Adrenal gland (tissue), 19 donors: ENCODE measurements at places on chromosomes 11 and 22.
A peak's percentile ranks its signal among the peaks of the same experiment; 100 is the strongest.

DNA sequence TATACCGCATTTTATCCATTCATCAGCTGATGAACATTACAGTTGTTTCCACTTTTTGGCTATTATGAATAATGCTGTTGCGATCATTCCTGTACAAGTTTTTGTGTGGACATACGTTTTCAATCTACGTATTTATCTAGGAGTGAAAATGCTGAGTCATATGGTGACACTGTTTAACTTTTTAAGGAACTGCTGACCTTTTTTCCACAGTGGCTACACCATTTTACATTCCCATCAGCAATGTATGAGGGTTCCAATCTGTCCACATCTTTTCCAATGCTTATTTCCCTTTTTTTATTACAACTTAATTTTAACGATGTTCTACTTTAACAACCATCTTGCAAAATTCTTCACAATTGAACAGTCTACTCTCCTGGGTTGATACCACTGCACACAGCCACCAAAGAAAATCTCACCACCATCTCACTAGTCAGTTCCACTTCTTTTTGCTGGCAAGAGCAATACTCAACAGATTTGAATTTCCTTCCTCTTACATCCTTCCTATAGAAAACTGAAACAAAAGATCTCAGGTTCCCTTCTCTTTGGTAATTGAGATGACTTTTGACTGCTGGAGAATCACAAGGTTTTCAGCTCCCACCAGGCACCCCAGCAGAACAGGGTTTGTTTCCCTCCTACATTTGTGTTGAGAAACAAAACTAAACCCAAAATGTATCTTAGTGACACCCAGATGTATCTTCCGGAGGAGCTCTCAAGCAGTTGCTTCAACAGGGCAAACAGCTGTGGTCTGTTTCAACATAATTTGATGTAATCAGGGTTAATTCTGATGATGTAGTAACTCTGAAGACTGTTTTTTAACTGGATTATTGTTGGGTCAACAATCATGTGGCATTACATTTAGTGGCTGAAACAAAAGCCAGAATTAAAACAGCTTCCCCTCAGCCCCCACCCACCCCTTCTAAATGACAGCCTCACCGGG, 7.0 kb upstream of the GAB2 start:
- no peak for DNase-seq

DNA sequence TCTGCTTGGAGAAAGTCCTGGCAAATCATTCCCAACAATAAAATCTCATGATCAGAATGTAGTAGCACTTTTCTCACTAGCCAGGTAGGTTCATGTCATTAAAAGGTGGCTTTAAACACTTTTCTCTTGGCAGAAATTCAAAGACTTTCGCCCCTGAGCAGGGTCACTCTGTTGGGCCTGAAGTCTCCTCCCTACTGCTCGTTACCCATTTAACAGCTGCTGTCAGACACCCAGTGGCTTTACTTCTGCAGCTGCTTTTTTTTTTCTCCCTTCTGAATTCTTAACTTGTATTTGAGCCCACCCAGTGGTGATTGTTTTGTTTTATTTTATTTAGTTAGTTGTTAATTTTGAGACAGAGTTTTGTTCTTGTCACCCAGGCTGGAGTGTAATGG, 25.0 kb downstream of the ARHGAP8 start:
- no peak for DNase-seq

- peak; percentile 58 for DNase-seq
Observed at GRCh38 chr11:85682330-85683305, 3.4 kb downstream of the CCDC89 start.

- DNase-seq, result no peak
Observed at GRCh38 chr22:19056951-19057401, 65.2 kb downstream of the DGCR2 start.

DNA sequence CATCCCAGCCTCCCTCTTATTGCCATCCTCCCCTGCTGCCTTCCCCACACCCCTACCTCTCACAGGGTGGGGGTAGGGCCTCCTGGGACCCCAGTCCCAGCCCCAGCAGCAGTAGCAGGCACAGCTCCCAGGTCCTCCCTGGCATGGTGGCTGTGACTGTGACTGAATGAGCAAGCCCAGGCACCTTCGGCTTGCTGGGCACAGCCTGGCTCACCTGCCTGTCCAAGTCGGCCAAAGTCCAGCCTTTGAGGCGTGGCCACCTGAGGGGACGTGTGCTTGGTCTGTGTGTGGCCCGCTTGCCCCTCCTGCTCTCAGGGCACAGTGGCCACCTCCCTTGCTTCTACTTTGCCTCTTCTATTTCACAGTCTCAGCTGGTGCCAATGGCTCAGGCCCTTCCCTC, at the start of gene TREH:
Gene TREH (minus strand): TSS at position 168 of the 400 bp plus-strand sequence. CDS start 23 bp downstream, at position 145.
- DNase-seq, result no peak

GRCh38 chr11:38543311-38543710, 1945.3 kb upstream of the RAG2 start:
- DNase-seq, result no peak

- DNase-seq, result no peak
Observed at GRCh38 chr11:112315861-112316739, 55.4 kb upstream of the PLET1 start.

DNA sequence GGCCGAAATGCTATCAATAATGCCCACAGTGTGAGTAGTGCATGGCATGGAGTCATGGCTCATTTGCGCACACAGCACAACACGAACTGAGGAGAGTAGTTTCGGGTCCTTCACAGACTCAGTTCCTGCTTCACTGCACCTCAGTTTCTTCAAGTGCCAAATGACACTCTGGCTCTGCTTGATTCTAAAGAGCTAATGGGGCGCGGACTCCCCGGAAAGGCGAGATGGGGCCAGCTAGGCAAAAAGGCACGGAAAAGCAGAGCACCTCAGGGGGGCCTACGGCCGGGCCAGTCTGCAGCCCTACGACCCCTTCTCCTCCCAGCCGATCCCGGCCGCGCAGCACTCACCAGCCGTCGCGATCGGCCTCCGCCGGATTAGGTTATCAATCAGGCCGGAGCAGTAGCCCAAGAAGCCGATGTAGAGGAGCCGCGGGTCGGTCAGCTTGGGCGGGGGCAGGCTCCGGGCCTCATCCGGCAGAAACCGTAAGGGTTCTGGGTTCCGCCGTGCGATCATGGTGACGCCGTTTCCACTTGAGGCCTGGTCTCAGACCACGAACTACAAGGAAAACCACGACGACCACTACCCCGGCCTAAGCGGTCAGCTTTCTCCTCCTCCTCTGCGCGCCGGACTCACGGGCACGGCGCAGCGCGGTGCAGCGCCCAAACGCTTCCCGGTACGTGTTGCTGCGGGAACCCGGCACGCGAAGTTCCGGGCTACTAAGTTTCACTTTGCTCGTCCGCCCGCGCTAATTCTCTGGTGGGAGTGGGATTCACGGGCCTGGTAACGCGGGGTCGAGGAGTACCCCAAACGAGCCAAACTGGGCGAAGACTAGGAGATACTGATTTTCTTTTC, at the start of gene NDUFC2:
Gene NDUFC2 (minus strand): TSS at position 631 of the 852 bp plus-strand sequence. CDS start 118 bp downstream, at position 513.
- peak; percentile 84 for DNase-seq

DNA sequence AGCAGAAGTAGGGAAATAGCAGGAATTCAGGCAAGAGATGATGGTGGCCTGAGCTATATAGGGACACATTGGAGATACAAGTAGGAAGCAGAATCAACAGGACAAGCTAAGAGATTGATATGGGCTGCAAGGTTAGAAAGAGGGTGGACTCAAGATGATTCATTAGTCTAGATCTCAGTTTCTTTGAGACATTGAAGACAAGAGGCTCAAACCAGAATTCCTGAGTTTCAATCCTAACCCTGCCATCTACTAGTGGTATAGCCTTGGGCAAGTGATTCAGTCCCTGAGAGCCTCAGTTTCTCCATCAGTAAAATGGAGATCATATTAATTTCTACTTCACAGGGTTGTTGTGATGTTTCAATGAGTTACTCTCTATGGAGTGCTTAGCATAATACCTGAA, 53.1 kb upstream of the NAV2 start:
- DNase-seq, result no peak

GRCh38 chr11:23509023-23509422, 648.7 kb upstream of the CCDC179 start:
- no peak for DNase-seq

- DNase-seq, result no peak
Observed at GRCh38 chr11:72653649-72654048, 20.6 kb downstream of the PDE2A start.

DNA sequence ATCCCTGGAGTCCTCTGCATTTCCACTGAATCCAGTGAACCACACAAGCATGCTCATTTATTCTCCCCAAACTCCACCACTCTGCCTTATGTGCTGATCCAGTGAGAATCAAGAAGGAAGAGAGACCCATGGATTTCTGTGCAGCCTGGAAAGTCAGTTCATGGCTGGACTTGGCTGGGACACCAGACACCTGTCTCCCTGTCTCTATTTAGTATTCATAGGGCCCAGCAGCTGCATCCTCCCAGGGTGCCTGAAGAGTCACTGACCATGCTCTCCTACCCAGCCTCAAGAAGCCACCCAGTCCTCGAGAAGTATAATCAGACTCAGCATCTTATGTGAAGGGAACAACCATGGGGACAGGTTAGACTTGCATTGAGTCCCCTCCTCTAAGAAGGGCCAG, 83.2 kb downstream of the ZNF280B start:
- DNase-seq, result no peak

GRCh38 chr11:45145379-45146071, 914 bp upstream of the PRDM11 start:
- peak; percentile 57 for DNase-seq

GRCh38 chr22:22833059-22833458, 54.6 kb upstream of the IGLL5 start:
- no peak for DNase-seq

- DNase-seq, result no peak
Observed at GRCh38 chr11:111910676-111911562, 651 bp downstream of the CRYAB start.

DNA sequence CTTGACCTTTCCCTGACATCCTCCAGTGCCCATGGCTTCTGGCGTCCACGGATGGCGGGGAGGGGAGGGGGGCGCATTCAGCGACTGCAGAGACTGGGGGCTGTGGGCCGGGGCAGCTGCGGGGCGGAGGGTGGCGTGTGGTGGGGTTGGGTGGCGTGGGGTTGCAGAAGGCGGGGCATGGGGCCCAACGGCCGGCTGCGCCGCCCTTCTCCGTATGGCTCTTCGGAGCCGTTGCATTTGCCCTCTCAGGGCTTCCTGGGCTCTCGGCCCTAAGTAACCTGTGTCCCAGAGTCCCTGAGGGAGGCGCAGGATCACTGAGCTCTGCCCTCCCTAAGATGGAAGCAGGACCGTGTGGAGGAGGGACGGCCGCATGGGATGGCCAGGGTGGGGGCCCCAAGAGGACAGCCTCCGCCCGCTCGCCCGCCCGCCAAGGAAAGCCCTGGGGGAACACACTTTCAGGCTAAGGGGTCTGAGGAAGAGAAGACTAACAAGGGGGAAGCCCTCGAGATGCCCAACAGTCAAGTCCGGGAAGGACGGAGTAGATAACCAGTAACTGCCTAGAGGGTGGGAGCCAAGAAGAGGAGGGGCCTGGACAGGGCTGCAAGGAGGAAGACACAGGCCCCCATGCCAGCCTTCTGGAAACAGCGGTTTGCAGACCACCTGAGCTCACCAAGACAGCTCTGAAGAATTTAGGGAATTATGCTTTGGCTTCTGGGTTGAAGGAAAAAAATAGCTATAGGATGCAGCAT, 9.2 kb upstream of the AIFM3 start:
- no peak for DNase-seq

DNA sequence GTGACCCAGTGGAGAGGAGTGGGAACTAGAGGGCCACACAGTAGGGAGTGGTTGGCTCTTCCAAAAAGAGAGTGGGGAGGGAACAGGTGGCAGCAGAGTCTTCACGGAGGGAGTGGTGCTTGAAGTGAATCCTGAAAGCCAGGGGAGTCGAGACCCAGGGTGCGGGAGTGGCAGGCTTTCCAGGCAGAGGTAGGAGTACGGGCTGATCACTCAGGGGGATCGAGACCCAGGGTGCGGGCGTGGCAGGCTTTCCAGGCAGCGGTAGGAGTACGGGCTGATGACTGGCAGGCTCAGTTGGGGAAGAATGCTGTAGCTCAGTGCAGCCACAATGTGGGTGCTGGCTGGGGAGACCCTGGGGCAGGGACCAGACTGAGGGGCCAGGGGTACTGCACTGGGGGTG, 148.2 kb downstream of the TBC1D22A start:
- no peak for DNase-seq

DNA sequence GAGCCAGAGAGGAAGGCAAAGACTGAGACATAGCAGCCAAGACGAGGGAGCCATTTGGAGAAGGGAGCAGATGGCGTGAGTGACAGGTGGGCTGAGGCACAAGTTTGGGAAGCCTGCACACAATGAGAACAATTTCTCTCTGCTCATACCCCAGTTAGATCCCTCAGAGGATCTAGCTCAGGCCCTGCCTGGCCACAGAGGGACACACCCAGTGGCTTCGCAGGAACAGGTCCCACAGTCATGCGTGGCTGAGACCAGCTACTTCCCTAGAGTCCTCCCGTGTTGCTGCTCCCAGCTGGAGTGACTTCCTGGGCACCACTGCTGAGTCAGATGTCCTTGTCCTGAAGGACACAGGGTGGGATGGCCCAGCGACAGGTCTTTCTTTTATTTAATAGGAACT, 33.4 kb upstream of the LYVE1 start:
- no peak for DNase-seq

DNA sequence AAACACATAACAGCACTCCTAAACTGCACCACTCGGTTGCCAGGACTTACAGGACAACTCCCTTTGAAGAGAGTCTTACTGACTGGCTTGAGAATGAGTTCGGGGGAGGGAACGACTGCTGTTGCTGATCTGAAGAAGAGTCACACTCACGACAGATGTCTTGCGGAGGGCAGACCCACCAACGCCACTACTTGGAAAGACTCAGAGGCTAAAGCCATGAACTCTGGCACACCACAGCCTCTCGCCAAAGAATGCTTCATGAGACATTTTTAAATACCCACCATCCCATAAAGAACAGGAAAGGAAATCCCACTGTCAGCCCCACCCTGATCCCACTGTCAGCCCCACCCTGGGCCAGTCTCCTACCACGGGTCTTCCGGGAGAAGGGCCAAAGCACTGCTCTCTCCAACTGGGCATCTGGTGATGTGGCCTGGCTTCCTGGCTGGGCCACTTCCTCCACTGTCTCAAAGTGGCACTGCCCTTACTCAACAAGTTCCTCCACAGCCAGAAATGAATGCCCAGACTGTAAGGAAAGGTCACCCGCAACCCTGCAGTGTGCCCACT, 73.6 kb downstream of the MICAL3 start:
- DNase-seq, result peak; percentile 61

GRCh38 chr11:93730108-93731107, 10.9 kb downstream of the TAF1D start:
- no peak for DNase-seq

GRCh38 chr11:73252577-73253191, 19.5 kb upstream of the P2RY6 start:
- DNase-seq, result no peak
